Amygdala (tissue), 56 donors: ENCODE measurements at places on chromosomes 5 and 9.

- DNase-seq: no peak
Measured at GRCh38 chr9:35277628-35278359, 116.0 kb downstream of the UNC13B start.

DNA sequence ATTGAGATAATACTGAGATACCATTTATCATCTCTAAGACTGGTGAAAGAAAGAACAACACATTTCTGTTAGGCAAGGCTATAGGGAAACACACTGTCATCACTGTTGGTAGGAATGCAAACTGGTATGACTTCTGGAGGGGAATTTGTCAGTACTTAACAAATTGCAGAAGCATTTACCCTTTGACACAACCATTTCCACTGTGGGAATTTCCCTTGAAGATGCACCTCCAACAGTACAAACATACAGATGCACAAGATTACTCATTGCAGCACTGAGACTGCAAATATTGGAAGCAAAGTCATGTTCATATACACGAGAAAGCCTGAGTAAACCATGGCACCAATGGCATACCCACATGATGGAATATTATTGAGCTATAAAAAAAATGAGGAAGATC is 17.6 kb downstream of the GM2A start:
- DNase-seq: no peak

- no peak for DNase-seq
Measured at GRCh38 chr5:151805414-151806223, 33.9 kb downstream of the G3BP1 start.

DNA sequence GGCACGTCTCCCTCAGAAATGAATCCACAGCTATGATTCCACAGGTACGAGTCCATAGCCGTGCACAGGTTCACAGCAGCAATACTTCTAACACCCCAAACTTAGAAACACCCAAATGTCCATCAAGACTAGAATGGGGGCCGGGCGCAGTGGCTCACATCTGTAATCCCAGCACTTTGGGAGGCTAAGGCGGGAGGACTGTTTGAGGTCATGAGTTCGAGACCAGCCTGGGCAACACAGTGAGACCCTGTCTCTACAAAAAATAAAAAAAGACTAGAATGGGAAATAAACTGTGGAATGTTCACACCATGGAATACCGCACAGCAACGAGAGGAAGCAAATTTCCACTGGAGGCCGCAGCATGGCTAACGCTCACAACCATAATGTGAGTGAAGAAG is 4.3 kb upstream of the DOLPP1 start:
- DNase-seq: no peak

GRCh38 chr9:131237291-131237690 is 39.0 kb downstream of the FAM78A start:
- DNase-seq: no peak

GRCh38 chr5:32522429-32523143 is 62.8 kb upstream of the SUB1 start:
- DNase-seq: no peak

- no peak for DNase-seq
Measured at GRCh38 chr5:178306430-178307225, 74.0 kb upstream of the PHYKPL start.

GRCh38 chr5:956941-957747 is 51.5 kb upstream of the NKD2 start:
- DNase-seq: no peak

DNA sequence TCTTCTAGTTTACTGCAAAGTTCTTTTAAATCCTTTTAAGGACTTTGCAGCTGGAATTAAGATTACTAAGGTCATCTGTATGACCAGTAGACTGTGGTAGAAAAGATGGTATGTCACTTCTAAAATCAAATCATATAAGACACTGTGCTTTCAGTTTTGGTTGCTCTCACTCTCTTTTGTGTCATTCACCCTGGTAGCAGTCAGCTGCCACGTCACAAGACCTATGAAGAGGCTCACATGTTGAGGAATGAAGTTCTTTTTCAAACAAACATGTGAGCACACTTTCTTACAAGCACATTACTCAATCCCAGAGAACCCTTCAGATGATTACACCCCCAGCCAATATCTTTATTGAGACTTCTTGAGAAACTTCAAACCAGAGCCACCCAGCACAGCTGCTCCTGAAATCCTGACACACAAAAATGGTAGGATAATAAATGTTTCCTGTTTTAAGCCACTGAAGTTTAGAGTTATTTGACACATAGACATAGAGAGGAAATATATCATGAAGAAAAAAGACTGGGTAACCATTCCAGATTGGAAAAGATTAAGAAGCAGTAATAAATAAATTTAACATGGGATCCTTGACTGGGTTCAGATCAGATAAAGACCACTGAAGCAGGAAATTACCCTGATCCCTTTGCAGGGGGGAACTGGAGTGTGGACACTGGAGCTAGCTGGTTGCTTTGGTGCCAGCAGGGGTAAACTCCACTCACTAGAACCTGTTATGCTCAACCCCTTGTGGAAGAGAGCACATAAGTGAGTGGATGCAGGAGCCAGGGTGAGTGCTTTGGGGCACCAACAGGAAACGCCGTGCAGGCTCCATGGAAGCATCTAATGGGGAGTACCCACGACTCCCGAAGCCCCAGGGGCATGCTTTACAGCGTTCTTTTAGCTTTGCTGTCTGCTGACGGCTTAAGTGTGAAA is 64.1 kb downstream of the SLCO4C1 start:
- no peak for DNase-seq
